ENCODE measurements at places on chromosomes 1 and 21.

GRCh38 chr1:234149217-234149616 is 224.0 kb upstream of the COA6 start:
- no peak for DNase-seq

GRCh38 chr1:8348047-8348776 is 30.3 kb downstream of the SLC45A1 start:
- DNase-seq = no peak

DNA sequence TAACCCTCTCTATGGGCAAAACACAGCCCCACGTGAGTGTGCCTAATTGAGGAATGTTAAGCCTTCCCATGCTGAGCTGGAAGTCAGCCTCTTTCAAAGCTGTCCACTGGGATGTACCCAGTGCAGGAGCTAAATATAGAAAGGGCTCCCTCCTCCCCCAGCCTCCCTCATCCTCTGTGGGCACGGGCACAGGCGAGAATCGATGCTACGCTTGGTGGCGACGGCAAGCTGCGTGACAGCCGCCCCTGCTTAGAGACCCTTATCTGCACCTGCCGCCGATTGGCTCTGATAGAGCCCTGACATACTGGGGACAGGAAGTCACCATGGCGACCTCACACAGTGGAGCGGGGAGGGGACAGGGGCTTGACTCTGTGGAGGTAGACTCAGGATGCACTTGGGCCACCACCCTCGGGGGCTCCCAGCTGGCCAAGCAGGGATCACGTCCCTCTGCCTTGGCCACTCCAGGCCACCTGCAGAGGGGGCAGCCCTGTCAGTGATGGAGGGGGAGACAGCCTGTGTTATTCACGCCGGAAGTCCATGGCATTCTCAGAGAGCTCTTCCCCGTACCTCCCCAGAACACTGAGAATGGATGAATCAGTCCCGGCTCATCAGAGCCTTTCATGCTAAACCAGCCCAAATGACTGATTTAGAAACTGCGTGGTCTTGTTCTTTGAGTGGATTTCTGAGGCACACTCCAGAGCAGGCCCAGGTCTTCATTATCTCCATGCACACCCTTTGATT is 84.8 kb downstream of the KCND3 start:
- DNase-seq = no peak

DNA sequence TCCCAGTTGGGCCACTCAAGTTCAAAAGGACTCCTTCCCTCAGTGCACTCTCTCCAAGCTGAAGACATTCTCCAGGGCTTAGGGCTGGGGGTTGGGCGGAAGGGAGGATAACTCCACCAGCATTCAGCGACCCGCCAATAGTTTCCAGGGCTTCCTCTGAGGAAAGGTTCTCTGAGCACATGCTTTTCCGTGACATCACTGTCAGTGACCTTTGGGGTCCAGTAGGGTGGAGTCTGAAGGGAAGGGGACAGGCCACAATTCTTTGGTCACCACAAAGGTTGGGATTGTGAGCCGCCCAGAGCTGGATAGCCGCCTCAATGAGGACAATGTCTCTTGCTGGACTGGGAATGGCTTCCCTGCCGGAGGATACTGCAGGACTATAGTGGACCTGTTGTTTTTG is 22.8 kb upstream of the RXRG start:
- DNase-seq = no peak

DNA sequence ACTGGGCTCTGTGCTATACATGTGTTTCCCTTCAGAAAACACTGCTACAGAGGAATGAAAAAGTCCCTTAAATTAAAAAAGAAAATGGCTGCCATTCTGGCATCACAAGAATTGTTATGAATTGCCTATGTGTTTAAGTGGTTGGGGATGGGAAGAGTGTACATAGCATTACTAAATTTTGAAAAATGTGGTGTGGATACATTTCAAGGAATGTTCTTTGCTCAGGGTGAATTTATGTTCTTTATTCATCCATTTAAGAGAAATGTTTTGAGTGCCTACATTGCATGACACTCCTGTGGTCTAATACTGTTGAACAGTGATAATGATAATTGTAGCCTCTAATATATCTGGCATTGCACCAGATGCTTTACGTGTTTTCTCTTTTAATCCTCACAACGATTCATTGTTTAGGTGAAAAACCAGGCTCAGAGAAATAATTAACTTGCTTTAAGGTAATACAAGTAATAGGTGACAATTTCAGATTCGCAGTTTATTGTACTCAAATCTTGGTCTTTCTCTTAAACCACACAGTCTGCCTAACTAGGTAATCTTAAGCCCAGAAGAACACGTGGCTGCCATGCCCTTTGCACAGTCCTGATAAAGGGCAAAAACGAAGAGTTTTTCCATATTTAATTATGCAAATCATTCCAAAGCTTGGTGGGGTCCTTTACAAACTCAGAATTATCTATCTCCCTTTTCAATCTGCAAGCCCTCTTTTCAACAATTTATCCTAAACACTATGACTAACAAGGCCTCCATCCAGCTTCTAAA is 31.5 kb downstream of the DPT start:
- DNase-seq = no peak

DNA sequence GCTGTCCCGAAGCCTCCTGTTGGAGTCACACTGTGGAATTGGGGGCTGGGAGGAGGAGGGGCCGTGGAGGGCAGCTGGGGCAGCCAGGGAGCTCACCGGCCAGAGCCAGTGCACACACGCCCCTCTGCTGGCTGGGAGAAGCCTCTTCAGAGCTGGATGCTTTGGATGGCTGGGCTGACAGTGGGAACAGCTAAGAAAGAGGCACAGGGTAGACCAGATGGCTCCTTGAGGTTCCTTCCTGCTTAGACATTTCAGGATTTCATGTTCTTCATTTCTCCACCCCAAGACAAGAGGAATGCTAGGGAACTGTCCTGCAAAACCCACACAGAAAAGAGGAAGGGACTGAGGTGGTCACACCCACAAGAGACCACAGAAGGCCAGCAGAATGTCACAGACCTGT is 254.8 kb upstream of the VAMP3 start:
- no peak for DNase-seq

- no peak for DNase-seq
Measured at GRCh38 chr1:17214876-17215544, 10.1 kb downstream of the PADI1 start.

- DNase-seq = no peak
Measured at GRCh38 chr1:245614476-245614875, 459.7 kb downstream of the KIF26B start.

- peak; percentile 29 for DNase-seq
Measured at GRCh38 chr1:28926629-28927265, 12.4 kb downstream of the EPB41 start.
